ENCODE measurements at places on chromosomes 12 and 14.

- no peak for DNase-seq
Observed at GRCh38 chr12:78586790-78587189, 277.8 kb upstream of the SYT1 start.

- DNase-seq, result no peak
Observed at GRCh38 chr12:20305470-20305869, 62.9 kb upstream of the PDE3A start.

DNA sequence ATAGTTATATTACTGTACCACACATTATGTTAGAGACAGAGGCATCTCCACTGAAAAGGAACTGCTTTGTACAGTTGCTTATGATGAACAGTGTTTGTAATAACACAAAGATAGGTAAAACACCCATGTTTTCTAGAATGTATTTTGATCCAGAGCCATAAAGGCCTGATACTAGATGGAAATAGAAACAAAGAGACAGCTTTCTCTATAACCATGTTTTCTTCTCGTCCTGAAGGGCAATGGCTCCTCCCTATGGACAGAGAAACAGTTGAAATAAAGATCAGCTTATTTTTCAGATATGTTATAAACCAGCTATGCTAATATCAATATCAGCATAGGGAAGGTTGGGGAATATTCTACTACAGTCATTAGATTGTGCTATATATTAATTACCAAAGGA is 109.2 kb downstream of the ATXN7L3B start:
- DNase-seq, result no peak

GRCh38 chr14:32217301-32217700 is 14.2 kb upstream of the RNU6-8 start:
- no peak for DNase-seq

DNA sequence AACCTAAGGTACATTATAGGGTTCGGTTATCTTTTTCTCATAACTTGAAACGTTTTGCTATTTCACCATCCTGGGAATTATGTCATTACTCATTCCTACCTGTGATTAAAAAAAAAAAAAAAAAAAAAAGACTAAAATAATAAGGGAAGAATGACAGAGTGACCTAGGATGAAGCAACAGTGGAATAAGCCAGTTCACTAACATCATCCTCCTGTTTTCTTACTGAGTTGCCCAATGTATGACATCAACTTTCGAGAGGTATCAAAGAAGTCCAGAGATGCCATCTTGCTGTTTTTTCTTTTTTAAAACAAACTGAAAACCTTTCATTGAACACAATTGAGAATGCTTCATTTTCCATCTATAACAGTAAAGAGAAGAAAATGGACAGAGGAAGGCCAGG is 42.8 kb downstream of the AMN start:
- no peak for DNase-seq

DNA sequence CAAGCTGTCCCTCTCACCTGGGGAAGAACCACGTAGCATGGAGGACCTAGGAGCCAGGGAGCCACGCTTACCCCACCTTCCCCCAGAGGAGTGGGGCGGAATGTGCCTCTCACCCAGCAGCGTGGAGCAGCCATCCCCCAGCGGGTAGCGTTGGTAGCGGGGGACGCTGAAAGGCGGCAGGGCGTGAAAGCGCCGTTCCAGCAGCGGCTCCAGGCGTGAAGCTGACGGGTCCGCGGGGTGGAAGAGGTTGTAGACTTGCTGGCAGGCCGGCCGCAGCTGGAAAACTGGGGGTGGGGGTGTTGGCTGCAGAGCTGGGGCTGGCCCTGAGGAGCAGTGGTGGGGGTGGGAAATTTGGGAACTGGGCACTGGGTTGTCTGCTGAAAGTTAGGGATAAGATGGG is 11.9 kb downstream of the ARL6IP4 start:
- no peak for DNase-seq

GRCh38 chr14:30162066-30162465 is 234.4 kb upstream of the PRKD1 start:
- DNase-seq, result no peak

DNA sequence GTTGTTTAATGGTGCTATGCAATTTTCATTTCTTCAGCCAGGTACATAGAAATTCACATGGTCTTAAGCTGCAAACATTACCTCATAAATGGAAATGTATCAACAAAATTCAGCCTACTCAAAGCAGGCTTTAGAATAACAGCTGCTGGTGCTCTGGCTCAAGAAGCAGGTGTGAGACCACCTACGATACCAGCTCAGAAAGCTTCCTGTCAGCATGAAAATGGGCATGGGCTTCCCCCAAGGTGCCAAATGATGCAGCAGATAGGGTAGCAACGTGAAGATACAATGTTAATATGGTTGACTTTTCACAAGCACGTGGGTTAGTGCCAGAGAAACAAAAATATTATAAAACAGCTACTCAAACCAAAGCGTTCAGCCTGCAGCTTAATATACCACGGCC is 343.4 kb upstream of the PRICKLE1 start:
- no peak for DNase-seq

DNA sequence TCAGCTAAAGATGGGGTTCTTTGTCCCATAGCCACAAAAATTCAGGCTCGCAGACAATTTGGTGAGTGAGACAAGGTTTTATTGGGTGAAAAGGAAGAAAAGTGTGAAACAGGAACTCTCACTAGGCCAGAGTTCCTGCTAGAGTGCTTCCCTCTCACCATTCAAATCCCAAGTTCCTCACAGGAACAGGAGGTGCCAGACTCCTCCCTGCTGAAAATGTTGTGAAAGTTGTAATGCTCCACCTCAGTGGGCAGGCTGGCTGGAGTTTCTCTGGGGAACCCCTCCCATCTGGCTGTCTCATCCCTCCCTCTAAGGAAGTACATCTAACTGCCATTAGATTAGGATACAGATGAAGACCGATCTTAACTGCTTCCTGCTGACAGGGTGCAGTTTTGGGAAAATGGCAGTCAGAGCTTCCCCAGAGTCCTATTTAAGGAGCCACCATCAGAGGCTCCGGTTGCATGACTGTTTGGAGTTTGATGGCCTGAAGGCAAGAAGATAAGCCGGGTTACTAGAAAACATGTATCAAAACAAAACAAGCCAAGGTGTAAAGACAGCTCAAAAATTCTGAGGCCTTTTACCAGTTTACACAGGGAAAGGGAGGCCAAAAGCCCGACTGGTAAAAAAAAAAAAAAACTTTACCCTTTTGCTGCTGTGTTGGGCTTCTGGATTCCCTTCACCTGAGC is 127.6 kb downstream of the FSCB start:
- no peak for DNase-seq

- DNase-seq, result no peak
Observed at GRCh38 chr12:124551268-124552144, 15.9 kb downstream of the NCOR2 start.

- no peak for DNase-seq
Observed at GRCh38 chr14:81710232-81710845, 176.7 kb upstream of the SEL1L start.

DNA sequence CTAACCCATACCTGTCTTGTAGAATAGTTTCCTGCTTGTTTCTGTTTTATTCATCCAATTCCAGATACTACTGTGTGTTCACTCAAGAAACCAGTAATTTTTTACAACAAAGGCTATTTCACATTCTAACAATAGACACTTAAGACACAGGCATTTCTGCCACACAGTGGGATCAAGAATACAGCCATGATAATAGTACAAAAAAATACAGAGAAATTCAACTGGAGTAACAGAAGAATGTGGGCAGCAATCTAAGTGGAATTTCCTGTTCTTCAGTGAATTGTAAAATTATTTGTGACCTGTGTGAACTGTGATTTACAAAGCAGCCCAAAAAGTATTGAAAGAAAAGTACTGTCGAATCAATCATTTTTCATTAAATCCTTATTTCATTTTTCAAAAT is 282.9 kb downstream of the CCER1 start:
- no peak for DNase-seq

DNA sequence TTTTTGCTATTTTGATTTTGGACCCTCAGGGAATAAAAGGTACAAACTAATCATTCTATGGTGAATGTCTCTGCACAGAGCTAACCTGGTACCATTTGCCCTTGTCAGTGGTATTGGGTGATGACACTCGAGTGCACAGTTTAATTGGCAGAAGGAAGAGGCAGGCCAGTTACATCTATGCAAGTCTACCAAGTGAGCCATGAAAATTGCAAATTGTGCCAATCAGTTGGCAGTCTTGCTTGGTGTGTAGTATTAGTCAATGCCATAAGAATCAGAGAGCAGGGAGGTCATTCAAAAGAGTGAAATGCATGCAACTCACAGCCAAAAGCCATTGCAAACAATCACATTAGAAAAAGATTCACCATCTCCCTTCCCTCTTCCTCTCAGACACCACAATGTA is 479.6 kb downstream of the ADAMTS20 start:
- no peak for DNase-seq

DNA sequence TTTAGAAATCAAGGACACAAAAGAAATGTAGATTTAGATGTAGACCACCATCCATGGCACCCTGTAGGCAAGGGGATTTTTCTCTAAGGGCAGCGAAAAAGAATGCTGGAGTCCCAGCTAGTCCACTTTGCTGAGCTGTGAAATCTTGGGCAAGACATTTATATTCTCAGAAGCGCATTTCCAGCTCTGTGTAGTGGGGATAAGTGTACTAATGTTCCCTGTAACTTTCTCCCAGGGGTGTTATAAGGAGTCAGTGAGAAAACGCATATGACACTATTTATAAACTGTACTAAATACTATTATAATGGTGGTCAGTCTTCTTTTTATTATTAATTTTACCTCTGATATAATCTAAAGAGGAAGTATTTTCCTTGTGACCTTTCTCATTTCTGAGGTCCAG is 133.4 kb upstream of the FRMD6 start:
- DNase-seq, result no peak

DNA sequence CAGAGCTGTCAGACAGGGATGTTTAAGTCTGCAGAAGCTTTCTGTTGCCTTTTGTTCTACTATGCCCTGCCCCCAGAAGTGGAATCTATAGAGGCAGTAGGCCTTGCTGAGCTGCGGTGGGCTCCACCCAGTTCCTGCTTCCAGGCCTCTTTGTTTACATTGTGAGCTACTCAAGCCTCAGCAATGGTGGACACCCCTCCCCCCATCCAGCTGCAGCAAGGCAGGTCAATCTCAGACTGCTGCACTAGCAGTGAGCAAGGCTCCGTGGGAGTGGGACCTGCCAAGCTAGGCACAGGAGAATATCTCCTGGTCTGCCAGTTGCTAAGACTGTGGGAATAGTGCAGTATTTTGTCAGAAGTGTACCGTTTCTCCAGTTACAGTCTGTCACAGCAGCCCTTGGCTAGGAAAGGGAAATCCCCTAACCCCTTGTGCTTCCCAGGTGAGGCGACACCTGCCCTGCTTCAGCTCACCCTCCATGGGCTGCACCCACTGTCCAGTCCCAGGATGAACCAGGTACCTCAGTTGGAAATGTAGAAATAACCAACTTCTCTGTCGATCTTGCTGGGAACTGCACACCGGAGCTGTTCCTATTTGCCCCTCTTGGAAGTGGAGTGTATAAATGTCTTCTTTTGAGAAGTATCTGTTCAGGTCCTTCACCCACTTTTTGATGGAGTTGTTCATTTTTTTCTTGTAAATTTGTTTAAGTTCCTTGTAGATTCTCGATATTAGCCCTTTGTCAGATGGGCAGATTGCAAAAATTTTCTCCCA is 213.5 kb upstream of the SLC38A2 start:
- peak; percentile 9 for DNase-seq

GRCh38 chr14:83047059-83047830 is 1513.6 kb upstream of the SEL1L start:
- peak; percentile 21 for DNase-seq

GRCh38 chr12:124786061-124786964 is 77.4 kb downstream of the SCARB1 start:
- peak; percentile 84 for DNase-seq

DNA sequence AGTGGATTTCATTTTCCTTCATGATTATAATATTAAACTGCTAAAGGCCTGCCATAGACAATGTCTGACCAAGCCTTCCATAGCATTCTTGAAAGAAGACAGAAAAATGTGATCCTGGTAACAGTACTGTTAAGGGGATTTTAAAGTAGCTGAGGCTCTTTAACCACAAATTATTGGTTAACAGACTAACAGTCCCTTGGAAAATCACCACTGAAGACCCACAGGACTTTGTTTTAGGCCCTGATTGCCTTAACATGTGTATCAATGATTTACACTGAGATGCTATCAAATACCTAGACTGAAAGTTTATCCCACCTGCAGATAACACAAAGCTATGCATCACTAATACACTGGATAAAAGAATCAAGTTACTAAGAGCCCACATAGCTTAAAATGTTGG is 6.0 kb downstream of the KRT79 start:
- DNase-seq, result no peak

DNA sequence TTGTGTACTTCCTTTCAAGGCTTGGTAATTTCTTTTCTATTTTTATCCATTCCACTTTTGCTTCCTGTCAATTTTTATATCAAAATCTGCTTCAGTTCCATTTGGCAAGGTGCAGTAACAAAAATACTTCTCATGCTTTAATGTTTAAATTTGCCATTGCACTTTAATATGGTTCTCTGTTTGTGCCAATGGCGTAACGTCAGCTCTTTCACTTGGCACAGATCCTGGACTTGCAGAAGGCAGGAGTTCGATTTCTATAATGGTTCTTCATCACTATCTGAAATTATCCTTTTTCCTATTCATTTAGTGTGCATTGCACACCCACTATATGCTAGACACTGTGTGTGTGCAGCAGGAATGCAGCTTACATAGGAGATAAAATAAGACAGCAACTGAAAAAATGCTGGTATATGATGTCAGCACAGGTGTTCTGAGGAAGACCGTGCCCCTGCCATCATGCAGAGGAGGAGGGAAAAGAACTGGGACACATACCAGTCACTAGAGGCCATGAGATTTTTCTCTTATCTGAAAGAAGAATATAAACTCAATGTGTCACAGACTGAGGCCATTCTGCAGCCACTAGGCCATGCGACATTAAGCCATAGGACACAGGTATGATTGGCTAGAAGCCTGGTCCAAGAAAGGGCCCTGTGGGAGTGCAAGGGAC is 298.2 kb downstream of the RPAP3 start:
- DNase-seq, result no peak

GRCh38 chr12:18262514-18262913 is 1.2 kb downstream of the PIK3C2G start:
- no peak for DNase-seq

DNA sequence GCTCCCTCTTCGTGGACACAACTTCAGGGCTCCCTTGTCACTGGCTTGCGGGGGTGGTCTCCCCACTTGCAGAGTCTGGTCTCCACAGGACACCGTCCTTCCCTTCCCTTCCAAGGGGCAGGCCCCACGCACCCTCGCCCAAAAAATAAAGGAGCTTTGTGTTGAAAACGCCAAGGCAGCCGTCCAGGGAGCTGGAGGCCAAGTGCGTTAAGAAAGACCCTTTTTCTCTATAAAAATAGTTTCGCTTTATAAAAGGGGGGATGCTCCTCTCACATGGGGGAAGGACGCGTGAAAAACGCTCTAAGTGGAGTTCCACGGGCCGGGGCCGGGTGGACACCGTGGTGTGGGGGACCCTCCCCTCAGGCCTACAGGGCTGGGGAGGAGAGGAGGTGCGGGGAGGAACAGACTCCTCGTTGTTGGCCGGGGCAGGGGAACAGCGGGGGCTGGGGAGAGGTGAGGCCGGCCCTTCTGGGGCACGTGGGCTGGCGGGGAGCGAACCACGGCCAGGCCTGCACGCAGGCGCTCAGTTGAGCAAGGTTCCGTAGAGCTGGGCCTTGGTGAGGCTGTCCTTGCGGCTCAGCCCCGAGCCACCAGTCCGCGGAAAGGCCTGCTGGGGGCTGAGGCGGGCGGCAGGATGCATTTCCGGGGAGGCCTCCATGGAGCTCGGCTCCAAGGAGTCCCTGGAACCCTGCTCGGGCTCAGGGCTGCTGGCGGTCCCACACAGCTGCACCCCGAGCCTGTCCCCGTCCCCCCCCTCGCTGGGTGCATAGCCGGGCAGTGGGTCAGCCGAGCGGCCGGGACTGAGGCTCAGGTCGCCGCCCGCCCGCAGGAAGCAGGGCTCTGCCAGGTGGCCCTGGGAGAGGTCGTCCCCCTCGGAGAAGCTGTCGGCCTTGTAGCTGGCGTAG is 49.5 kb downstream of the BEGAIN start:
- DNase-seq, result no peak

Data from left renal pelvis (tissue), 4 donors.